ENCODE measurements at places on chromosomes 6 and 20. TPM values are rescaled to one million over a fixed set of nuclear protein-coding genes. Genes with fewer than 3 reads are reported as not detected.

The UNC5CL gene
- total RNA-seq: 1.4 TPM

The DYNLT2 gene
- 1.2 TPM for total RNA-seq

The PRRT1 gene
- 7.0 TPM for total RNA-seq

The SLC17A9 gene
- 18.5 TPM for total RNA-seq

The C20orf204 gene
- total RNA-seq: 1.7 TPM

The MATN4 gene
- total RNA-seq: 0.42 TPM

The MROH8 gene
- total RNA-seq: 5.1 TPM

The SUMO4 gene
- 6.9 TPM for total RNA-seq

The NINL gene
- 16.7 TPM for total RNA-seq

- no peak for DNase-seq
Observed at GRCh38 chr20:10438217-10438616, 3.1 kb downstream of the SLX4IP start.

DNA sequence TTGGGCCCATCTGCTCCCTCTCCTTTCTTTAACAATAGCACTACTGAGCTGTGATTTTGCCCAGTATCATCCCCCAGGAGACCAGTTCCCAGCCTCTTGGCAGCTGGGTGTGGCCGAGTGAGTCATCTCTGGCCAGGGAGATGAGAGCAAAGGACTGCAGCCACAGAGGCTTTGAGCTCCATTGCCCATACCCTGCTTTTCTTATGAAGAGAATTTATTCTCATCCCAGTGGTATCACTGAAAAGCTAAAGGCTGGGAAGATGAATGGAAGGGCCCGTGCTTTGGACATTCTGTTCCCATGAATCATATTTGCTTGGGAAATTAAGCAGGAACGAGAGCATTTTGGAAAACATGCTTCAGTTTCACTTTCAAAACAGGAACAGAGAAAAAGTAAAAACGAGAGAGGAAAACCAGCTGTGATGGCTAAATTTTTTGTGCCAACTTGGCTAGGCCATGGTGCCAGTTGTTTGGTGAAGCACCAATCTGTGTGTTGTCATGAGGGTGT, 14.9 kb downstream of the CST3 start:
- DNase-seq: peak; percentile 81

- DNase-seq: no peak
Observed at GRCh38 chr6:163319609-163320366, 94.7 kb upstream of the QKI start.

DNA sequence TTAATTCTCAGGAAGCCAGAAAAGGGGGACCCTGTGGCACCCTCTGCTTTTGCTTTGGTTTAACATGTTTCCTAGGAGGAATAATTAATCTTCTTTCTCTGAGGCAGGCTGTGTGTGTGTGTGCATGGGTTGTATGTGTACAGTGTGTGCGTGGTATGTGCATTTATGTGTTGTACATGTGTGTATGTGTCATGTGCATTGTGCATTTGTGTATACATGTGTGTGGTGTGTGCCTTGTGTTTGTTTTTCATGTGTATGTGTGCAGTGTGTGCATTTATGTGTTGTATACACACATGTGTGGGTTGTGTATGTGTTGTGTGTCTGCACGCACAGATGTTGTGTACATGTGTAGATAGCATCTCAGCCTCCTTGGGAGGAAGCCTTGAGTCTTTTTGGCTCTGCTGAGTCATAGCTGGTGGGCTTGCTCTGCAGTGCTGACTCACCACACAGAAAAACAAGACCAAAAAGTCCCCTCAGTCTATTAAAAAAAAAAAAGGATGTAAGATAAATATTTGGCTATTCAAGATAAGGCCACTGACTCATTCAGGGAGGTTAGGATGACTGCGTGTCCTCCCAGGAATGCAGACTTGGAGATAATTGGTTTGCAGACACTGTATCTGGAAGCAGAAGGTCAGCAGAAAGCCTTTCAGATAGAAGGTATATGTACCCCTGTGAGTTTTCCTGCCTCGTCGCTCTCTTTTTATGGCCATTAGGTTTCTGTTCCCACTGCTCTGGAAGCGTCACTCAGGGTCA, 58.6 kb downstream of the SYNJ2 start:
- DNase-seq: peak; percentile 62

GRCh38 chr6:31727717-31728671, 1.1 kb downstream of the DDAH2 start:
- peak; percentile 59 for DNase-seq

GRCh38 chr6:30711758-30712380, 5.2 kb downstream of the MDC1 start:
- peak; percentile 21 for DNase-seq

- DNase-seq: no peak
Observed at GRCh38 chr20:21618759-21619416, 86.6 kb upstream of the PAX1 start.

GRCh38 chr6:91653895-91654294, 1067.0 kb upstream of the MAP3K7 start:
- no peak for DNase-seq

DNA sequence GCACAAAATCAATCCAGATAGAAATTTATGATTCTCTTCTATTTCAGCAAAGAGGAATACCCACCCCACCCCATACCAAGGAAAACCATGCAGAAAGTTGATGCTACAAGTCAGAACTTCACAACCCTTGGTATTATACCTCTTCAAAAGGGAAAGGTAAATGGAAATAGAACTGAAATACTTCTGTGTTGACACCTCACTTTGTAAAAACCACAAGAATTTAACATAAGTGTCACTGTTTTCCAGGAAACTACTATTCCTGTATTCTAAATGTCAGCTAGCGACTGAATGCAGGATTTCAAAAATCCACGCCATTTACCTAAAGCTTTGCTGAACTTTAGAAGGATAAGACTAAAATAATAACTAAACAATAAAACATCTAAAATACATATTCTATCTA, 3.6 kb downstream of the CPNE1 start:
- no peak for DNase-seq

GRCh38 chr20:50346374-50347283, 156.0 kb downstream of the CEBPB start:
- DNase-seq: peak; percentile 94

DNA sequence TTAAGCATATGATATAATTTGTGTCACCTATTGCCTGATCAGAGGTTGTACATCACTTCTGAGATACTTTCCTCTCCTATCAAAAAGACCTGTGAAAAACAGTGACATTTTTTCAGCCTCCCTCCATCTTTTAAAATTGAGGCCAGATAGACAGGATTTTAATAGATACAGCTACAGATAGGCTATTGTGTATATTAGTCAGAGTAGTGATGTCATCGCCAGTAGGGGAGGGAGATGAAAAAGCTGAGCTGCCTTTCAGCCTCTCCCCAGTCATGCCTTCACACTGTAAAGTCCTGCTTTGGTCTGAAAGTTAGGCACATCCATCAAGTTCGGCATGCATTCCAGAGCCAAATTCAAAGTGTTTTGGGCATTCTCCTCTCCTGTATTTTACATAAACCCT, 7.9 kb upstream of the PABPC1L start:
- no peak for DNase-seq

GRCh38 chr6:142613981-142614380, 312.2 kb downstream of the ADGRG6 start:
- DNase-seq: no peak
